GM12878 (cell line): ENCODE measurements at places on chromosomes 16 and 17.

DNA sequence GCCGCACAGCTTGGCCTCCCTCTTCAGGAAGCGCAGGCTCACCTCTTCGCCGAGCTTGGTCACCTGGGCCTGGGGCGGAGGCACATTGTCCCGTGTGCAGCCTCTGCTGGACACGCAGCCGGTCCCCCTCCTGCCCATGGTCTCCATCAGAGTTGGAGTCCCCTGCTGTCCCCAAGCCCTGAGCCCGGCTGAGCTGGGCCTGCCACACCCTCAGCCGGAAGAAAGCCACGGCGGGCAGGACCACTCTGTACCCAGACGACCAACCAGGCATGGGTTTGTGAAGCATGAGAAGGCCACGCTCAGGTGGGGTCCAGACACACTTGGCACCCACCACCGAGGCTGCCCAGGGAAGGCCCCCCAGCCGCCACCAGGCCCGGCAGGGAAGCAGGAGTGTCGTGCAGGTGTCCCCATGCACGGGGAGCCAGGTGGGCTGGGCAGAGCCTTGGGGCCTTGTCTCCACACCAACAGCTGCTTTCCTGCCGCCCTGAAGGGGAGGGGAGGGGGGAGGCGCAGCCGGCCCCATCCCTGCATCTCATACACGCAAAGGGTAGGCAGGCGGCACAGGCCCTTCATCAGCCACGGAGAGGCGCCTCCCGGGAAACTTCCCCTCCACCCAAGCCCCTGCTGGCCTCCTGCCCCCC, 5.2 kb downstream of the CCDC154 start:
- no peak for DNase-seq

DNA sequence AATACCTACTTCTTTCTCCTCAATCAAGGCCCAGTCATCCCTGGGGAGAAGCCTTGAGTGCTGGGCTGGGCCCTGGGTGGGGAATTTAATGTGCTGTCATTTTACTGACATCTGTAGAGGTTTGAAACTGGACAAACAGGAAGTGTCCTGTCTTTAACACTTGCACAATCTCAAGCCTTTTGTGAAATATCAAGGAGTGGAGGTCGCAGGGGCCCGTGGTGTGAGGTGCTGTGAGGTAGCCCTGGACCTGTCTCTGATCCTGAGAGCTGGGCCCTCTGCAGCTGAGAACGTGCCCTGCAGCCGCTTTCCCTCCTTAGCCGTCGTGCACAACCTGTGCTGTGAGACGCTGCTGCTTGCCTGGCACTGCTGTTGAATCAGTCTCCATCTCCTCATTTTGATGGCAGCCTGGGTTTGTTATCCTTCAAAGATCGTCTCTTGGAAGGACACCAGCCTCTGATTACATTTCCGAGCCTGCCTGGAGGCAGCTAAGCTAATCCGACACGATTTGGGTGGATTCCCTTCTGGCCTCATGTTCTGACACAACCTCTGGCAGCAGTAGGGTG, 29.9 kb downstream of the SMARCE1 start:
- DNase-seq: no peak

DNA sequence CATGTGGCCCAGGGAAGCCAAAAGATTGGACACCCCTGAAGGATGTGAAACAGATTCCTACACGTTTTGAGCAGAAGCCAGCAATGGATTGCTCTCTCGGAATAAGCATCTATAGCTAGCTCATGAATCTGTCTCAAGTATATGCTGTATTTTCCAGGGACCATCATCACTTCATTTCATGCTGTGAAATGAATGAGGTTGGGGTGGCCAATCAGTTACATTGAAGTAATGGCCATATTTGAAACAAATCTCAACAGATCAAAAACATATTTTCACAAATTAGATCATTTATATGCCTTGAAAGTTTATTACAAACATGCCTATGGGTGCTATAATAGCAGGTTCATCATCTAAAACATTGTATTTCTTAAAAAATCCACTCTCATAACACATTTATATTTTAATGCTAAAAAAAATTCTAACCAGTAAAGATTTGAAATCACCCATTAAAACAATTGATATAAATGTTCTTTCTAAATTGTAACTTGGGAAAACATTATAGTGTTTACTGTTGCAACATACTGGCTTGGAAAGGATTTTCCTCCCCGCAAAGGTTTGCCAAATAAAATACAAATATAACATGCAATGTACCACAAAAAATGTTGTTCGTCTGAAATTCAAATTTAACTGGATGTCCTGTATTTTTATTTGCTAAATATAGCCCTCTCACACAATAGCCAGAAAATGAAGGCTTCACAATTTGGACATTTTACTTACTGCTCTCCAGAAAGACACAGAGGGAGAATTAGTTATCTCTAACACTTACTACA, 743.6 kb downstream of the KCNJ2 start:
- DNase-seq: no peak

DNA sequence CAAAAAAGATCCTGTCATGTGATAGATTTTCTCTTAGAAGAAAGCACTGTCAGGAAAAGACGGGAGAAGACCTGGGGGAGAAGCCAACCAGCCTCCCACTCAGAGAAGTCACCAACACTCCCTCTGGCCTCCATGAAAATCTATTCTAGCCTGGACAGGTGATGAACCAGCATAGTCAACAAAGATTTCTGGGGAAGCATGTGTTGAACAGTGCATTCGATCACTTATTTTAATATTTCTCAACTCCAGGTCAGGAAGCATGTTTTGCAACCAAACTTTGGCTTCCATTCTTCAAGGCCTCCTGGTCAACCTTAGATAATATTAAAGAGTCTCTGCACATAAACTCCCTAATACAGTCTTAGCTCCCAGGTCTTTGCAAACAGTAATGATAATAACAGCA, 74.7 kb upstream of the ERCC4 start:
- no peak for DNase-seq

- DNase-seq: no peak
Measured at GRCh38 chr17:28055546-28056275, 13.2 kb downstream of the NLK start.

DNA sequence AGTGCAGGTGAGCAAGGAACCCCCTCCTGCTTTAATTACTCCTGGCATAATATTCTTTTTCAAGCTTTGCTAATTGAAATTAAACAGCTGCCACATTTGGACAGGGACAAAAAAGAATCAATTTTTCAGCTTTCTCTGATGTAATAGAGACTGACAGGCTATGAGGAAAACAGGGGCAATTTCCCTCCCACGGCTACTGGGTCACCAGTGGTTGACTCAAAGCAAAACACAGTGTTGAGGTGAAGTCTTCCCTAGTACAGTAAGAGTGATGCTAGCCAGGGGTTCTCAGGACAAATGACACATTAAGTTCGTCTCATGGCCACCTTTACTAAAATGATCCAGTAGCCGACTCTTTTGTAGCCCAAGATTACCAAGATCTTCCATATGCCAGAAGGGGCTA, 38.6 kb upstream of the PMFBP1 start:
- no peak for DNase-seq
